ENCODE measurements at places on chromosomes 3 and 15.

- DNase-seq, result no peak
Measured at GRCh38 chr3:159830523-159831154, 158.0 kb upstream of the IL12A start.

- DNase-seq, result no peak
Measured at GRCh38 chr3:50169858-50170257, 14.7 kb downstream of the SEMA3F start.

DNA sequence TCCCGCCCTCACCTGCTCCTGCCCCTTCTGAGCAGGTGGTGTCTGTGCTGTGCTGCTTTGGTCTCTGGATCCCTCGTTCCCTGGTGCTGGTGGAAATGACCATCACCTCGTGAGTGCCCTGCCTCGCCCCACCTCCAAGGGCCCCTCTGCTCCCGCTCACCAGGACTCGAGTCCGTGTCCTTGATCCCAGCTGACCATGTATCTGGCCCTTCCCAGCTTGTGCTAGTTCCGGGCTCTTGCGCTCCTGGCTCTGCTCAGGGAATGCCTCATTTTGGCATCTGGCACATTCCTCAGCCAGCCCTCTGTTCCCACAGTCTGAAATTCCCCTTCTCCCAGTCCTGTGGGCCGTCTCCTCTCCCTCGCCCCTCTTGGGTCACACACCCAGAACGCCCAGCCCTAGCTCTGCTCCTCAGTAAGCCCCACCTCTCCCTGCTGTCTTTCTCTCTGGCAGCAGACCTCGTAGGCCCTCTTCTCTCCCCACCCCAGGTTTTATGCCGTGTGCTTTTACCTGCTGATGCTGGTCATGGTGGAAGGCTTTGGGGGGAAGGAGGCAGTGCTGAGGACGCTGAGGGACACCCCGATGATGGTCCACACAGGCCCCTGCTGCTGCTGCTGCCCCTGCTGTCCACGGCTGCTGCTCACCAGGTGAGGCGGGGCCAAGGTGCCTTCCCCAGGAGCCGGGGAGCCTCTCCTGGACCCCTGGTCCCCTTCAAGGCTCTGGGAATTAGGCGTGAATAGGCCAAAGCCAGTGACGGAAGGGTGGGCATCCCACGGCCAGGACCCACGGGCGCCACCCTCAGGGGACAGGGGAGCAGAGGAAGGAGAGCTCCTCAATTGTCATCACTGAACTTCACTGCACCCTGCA, 11.5 kb downstream of the SLC51A start:
- DNase-seq, result no peak

DNA sequence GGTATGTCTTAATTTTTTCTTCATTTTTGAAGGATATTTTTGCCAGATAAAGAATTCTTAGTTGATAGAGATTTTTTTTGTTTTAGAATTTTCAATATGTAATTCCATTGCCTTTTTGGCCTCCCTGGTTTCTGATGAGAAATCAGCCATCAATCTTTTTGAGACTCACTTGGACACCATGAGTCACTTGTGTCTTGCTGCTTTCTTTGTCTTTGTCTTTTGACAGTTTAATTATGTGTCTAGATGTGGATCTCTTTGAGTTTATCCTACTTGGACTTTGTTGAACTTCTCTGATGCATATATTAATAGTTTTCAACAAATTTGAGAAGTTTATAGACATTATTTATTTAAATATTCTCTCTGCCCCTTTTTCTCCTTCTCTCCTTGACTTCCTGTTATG, 34.7 kb upstream of the AQP9 start:
- DNase-seq, result no peak

DNA sequence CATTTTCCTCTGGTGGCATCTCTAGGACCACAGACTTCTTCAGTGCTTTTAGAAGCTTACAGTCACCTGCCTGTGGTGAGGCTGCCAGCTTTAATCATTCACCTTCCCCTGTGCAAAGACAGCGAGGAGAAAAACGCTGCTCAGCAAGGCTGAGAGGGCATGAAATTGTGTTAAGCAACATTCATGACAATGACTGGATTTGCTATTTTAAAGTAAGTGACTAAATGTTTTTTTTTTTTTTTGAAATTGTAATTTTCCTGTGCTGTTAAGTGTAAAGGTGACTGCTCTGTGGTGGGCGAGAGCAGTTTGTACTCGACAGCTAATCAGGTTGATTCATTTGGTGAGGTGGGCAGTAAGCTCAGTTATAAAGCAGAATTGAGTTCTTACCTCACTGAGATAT, 240.4 kb downstream of the NSUN3 start:
- DNase-seq, result no peak

- no peak for DNase-seq
Measured at GRCh38 chr3:30356866-30357753, 249.3 kb upstream of the TGFBR2 start.

DNA sequence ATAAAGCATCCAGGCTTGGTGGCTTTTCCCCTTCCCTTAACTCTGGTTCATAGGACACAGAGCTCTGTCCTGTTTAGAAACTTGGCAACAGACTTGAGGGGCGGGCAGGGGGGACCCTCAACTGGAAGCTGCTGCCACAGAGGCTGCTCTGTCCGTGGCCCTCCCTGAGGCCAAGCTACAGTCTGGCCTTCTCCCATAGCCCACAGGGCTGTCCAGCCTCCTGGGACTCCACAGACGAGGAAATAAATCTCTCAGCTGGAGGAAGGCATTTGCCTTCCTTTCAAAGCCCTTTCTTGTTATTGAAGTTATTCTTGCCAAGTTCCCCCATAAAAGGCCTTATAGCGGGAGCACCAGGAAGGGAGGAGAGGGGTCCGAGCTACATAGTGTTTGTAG, 248.8 kb upstream of the TPM1 start:
- DNase-seq, result no peak

- DNase-seq, result no peak
Measured at GRCh38 chr3:55292360-55292759, 194.7 kb downstream of the WNT5A start.

GRCh38 chr3:196620161-196620604, 19.3 kb upstream of the NRROS start:
- no peak for DNase-seq

DNA sequence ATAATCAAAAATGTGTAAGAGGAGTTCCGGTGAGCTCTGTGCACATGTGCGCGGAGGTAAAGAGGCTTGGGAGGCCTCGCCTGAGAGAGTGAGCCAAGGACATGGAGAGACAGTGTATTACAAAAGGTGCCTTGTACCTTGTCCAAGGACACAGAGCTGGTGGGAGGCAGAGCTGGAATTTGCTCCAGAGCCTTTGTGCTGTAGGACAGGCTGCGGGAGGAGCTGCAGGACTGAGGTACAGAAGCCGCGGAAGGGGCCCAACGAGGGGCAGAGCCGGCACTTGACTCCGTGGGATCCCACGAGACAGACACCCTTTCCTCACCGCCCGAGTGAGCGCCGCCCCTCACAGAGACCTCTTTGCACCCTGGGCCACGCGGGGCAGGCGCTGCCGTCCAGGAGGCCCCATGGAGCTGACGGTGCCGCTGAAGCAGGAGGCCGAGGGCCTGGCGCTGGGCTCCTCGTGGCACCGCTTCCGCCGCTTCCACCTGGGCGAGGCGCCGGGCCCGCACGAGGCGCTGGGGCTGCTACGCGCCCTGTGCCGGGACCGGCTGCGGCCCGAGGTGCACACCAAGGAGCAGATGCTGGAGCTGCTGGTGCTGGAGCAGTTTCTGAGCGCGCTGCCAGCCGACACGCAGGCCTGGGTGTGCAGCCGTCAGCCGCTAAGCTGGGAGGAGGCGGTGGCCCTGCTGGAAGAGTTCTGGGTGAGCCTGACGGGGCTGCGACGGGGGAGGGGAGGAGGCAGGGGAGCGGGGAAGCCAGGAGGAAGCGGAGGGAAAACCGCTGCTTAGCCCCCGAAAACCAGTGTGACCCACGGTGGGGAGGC, 68.7 kb downstream of the SLTM start:
- DNase-seq, result no peak

DNA sequence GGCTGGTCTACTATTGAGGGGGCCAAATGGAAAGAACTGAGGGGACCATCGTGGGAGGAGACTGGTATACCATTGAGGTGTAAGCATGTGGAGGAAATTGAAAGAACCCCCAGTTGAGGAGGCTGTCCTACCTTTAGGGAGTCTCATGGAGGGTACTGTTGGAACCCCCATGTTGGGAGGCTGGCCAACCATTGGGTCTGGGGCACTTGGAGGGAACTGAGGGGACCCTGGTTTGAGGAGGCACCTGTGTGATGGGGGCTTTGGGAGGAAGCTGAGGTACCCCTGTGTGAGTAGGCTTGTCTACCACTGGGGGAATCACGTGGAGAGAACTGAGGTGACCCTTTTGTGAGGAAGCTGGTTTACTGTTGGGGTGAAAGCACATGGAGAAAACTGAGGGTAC, 157.5 kb downstream of the FBLN2 start:
- no peak for DNase-seq

DNA sequence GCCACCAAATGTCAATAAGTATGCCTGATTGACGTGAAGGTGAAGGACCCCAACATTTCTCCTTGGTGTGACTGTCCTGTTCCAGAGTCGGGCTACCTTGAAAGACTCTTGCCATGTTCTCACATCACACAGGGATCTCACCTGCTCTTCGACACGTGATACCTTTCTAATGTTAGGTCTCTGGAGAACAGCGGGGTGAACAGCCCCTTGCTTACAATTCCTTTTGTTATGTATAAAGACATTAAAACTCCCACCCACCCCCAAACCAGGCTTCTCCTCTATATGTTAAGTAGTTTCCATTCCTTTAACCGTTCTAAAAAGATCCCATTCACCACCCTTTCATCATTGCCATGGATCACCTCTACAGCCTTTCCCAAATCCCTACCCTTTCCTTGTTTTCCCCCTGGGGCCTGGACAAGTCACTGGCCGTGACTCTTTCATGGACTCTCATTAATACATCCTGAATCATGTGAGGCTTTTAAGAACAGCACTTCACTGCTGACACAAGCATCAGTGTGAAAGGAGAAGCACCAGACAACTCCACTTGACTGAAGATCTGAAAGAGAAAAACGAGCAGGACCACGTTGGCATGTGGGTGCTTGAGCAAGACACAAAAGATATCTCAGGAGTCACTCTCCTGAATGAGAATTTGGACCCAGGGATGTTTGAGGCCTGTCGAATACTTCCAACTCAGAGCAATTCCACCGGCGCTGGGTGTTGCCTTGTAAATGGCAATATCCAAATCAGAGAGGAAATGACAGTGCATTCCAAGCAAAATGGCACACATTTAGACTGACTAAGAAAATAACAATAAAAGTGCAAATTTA, 115.0 kb downstream of the FOXP1 start:
- DNase-seq, result no peak

DNA sequence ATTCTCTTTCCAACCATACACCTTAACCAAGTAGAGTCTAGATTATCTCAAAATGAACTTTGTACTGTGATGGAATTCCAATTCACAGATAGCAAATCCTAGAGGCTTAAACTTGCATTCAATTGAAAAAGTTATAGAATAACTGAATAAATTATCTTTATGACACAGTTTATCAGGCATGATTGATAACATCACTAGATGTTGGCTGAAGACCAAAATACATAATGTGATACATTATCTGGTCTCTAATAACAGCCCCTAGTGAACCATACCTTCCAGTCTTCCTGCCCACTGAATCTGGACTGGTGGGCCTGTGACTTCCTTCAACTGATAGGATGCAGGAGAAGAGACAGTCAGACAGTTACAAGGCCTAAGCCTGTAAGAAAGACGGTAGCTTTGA, 165.2 kb upstream of the CMC1 start:
- DNase-seq, result no peak

GRCh38 chr15:48325400-48325799, 5.8 kb upstream of the DUT start:
- DNase-seq, result no peak

DNA sequence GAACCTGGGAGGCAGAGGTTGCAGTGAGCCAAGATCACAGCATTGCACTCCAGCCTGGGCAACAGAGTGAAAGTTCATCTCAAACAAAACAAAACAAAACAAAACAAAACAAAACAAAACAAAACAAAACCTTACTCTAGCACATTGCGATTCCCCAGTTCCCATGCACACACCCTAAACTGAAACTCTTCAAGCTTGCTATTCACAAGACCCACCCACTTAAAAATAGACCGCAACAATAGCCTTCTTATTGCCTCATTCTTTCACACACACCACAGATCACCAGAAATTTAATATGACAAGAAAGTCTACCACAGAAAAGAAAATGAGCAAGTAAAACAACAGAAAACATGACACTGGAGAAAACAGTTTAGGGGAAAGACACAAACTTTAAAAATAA, 598.4 kb downstream of the FHIT start:
- no peak for DNase-seq

- no peak for DNase-seq
Measured at GRCh38 chr3:189756582-189757078, 125.4 kb downstream of the TP63 start.

GRCh38 chr3:32413845-32414521, 22.3 kb downstream of the CMTM7 start:
- DNase-seq, result no peak

DNA sequence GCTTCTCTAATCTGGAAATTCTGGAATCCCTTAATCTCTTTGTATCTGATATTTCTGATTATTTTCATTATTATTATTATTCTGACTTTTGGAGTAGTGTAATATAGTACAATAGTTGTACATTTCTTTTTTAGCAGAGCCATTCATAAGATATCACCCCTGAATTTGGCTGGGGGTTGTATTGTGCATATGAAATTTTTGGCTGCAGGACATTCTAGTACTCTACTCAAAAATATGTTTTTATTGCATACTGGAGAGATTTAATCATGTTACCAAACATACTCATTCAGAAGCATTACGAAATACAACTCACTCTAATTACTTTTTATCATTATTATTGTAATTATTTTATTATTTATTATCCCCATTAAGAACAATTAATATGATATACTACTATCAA, 589.7 kb upstream of the KCNMB2 start:
- no peak for DNase-seq

- DNase-seq, result no peak
Measured at GRCh38 chr3:9061634-9062033, 98.4 kb upstream of the RAD18 start.

DNA sequence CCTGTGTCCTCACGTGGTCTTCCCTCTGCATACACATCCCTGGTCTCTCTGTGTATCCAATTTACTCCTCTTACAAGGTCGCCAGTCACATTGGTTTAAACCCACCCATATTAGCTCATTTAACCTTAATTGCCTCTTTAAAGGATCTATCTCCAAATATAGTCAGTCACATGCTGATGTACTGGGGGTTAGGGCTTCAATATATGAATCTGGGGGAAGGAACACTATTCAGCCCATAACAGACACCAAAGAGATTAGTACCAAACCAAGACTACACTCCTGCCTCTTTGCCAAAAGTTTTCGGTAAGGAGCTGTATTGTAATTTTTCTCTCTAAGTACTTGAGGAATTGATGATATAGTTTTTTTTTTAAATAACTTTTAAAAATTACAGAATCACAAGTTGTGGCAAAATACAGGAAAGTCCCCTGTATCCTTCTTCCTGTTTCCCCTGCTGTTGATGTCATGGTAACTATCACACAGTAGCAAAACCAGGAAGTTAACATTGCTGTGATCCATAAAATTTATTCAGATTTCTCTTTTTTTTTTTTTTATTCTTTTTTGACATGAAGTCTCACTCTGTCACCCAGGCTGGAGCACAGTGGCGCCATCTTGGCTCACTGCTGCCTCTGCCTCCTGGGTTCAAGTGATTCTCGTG, 67.8 kb downstream of the SLCO3A1 start:
- DNase-seq, result no peak

GRCh38 chr15:100818927-100819326, 60.7 kb upstream of the ALDH1A3 start:
- DNase-seq, result no peak
